Activated B cell treated with CpG ODN at 0.5 μM for 24 hours (primary cell): ENCODE measurements at places on chromosomes 16 and 17.

- no peak for DNase-seq
Measured at GRCh38 chr17:64057701-64058263, 37.3 kb upstream of the ICAM2 start.

DNA sequence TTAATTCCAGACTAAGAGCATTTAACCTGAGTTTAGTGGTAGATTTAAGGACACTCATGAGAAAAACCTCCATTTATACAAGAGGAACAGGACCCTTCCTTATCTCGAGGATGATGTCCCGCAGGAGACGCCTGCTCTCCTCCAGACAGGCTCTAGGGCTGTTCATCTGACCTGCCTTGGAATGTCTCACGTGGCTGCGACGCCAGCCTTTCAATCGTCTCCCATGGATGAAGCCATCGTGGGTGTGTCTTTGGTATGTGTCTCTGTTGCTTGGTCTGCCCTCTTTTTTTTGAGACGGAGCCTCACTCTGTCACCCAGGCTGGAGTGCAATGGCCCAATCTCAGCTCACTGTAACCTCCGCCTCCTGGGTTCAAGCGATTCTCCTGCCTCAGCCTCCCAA lies 16.5 kb downstream of the CHMP6 start:
- no peak for DNase-seq

DNA sequence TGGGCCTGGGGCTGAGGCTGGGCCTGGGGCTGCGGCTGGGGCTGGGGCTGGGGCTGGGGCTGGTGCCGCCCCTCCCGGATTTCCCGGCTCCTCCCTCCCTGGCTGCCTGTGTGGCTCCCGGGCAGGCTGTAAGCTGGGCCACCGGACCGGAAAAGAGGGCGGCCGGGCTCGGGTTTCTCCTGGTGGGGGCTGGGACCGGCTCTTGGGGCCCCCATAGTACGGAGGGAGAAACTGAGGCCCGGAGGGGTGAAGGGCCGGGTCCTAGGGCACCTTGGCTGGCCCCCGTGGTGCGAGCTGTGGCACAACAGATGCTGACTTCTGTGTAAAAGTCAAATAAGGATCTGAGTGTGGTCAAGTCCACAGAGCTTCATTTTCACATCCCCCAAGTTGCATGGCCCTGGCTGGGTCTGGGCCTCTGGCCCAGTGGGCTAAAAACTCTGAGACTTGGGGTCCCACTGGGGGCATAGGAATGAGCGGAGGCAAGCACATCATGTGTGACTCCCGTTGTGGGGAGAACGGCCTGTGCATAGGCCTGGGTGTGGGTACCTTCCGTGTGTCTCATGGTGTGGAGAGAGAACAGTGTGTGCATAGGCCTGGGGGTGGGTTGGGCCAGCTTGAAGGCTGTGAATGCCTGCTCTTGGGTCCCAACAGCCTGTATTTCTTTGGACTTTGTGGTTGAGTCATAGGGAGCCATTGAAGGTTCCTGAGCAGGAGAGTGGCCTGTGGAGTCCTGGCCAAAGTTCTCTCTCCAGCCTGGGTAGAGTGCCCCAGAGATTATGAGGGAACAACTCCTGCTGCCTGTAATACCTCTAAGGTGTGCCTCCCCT lies 123.9 kb upstream of the CIBAR2 start:
- no peak for DNase-seq

DNA sequence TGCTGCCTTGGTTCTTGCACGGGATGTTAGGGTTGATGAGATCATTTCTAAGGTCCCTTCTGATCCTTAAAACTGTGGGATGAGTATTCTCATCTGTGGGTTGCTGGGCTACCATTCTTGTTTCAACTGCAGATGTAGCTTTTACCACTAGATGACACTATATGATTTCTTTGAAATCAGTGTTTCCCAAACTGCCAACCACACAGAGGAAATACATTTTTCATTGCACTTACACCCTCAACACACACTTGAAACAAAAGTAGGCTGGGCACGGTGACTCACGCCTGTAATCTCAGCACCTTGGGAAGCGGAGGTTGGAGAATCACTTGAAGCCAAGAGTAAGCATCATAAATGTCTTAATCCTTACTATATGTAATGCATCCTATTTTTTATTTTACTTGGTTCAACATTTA lies 15.3 kb downstream of the LCMT1 start:
- no peak for DNase-seq

DNA sequence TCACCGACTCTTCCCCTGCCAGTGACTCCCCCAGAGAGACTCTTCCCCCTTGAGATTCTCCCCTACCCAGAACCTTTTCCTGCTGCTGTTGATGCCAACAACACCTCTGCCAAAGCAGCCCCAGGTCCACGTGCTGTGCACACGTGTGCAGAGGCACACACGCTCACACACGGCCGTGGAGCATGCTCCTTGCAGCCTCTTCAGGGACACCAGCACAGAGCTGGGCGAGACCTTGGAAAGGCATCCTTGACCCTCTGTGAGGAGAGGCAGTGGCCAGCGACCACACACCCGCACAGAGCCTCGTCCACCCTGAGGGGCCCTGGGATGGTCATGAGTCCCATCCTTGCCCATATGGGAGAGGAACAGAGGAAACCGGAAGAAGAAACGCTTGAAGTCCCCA lies 181.9 kb downstream of the RBFOX3 start:
- no peak for DNase-seq

- no peak for DNase-seq
Measured at GRCh38 chr16:11219178-11219577, 36.8 kb downstream of the SOCS1 start.

GRCh38 chr16:84993926-84994325 lies 17.4 kb downstream of the ZDHHC7 start:
- no peak for DNase-seq

- no peak for DNase-seq
Measured at GRCh38 chr17:39114723-39115122, 36.7 kb downstream of the PLXDC1 start.

- DNase-seq, result no peak
Measured at GRCh38 chr16:16143038-16143763, 80.1 kb downstream of the ABCC6 start.

DNA sequence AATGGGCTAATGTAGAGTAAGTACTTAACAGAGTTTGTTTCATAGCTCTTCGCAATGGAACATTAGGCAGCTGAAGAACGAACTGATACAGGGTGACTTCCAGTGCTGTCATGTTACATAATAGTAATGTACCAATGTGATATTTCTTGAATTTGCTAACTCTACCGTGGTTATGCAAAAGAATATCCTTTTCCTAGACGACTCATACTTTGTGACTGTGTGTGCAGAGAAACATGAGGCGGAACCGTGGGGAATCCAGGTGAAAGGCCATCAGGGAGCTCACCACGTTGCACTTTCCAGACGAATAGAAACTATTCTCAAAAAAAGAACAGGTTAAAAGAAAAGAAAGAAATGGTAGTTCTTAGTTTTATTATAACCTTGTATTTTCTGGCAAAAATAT lies 13.2 kb downstream of the NOB1 start:
- DNase-seq, result no peak

DNA sequence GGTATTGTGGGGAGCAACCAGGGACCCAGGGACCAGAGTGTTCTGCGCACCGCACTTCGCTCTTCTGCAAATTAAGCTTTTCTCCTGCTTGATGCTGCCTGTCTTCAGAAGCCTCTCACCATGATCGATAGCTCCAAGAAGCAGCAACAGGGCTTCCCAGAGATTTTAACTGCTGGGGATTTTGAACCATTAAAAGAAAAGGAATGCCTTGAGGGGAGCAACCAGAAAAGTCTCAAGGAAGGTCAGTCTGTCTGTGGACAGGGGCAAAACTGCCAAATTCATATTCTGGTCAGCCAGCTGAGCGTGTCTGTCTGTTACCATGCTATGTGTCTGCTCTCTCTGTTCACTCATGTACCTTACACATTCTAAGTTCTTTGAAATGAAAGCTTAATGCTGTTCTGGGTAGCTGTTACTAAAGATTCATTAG lies 115.7 kb downstream of the MRTFB start:
- DNase-seq, result no peak

GRCh38 chr17:57954397-57955182 lies 622 bp downstream of the CUEDC1 start:
- peak; percentile 24 for DNase-seq

DNA sequence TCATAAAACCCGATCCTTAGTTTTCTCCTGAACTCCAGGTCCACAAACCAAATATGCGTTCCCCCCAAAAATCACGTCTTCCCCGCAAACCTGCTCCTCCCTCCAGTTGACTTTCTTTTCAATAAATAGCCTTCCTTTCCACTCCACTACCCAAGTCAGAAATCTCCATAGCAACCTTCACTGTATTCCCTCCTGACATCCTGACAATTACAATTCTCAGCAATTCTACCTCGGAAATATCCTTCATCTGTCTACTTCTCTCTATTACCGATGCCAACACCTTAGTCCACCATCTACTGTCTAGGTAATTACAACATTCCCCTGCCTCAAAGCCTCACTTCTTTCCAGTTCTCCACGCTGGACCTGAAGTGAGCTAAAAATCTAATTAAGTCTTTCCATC lies 50.7 kb downstream of the SMURF2 start:
- no peak for DNase-seq

DNA sequence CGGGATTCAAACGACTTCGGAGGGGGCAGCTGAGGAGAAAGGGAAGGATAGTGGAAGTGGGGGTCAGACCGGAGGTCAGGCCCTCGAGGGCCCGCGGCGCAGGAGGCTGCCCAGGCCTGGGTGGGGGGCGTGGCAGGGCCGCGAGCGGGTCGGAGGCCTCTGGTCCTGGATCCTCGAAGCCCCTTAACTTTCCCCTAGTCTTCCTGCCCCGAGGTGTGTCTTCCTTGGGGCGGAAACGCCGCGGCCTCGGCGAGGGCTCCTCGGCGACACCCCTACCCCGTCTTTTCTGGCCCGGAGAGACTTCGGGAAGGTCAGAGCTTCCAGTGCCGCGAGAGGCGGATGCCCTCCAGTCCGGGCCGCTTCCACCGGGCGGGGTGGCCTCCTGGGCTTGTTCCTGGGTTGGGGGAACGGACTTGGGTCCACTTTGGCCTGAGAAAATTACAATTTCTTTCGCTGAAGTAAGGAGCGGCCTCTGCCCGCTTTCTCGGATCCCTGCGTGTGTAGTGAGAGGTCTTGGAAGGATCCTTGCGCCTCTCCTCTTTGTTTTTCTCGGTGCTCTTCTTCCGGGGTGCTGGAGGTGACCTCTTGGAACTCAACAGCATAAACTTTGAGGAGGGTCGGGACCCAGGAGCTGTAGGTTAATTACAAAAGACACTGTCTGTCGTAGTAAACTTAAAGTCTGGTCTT lies 491 bp downstream of the IST1 start:
- DNase-seq, result no peak

DNA sequence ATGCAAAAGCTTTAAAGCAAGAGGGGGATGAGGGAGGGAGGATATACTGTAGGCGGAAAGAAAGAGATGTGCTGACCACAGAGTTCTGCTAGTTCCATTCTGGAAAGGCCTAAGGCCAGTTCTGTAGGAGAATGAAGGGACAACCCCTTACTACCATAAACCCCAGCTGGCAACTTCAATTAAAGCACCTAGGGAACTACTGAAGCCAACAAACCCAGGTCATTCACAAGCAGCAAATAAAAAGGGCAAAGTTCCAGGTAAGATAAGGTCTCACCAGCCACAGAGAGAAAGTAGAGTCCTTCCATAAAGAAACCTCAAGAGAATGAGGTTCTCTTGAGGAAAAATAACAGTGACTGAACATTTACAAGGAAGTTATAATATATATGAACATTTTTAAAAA lies 12.8 kb downstream of the TERF2 start:
- DNase-seq, result no peak

DNA sequence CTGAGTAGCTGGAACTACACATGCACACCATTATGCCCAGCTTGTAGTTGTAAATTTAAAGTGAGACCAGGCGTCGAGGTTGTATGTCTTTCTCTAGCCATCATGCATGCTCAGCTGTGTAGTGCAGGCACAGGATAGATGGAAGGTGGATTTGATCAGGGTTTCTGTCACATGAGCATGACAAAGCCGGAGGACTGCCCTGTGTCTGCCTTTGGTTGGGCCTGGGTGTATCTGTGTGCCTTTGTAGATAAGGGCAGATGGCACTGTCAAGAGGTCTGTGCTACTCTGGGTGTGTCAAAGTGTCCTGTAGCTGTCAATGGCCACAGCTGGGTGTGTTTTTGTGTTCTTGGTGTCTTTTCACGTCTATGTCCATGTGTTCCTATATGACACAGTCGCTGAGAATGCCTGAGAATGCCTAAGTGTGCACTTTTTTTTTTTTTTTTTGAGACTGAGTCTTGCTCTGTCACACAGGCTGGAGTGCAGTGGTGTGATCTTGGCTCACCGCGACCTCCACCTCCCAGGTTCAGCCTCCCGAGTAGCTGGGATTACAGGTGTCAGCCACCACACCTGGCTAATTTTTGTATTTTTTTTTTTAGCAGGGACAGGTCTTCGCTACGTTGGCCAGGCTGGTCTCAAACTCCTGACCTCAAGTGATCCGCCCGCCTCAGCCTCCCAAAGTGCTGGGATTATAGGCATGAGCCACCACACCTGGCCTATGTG lies 4.1 kb upstream of the NAGS start:
- no peak for DNase-seq

DNA sequence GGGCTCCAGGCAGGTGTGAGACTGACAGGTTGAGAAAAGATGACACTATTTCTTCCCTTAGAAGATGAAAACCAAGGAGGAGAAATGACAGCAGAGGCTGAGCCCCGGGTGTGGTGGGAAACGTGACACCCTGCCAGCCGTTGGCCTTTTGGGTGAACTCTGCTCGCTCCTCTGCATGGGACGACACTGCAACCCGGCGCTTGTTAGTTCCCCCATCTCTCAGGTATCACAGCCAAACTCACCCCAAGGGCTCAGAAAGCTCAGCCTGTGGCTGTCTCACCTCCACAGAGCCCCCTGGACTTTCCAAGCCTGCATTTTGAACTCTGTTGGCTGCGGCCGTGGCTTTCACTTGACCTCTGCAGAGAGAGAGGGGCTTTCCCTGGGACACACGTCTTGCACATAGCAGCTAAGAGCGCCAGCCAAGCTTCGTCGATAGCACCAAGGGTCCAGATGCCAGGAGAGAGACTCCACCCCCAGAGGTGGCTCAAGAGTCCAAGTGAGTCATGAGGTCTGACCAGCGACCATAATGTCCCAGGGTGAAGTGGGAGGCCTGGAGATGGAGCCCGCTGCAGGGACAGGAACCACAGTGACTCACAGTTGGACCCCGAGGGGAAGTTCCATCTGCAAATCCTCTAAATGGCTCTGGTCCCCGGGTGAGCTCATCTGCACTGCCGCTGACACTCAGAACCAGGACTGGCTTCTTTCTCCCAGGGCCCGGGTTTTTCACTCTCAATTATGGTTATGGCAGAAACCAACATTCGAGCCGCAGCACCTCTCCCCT lies 301.9 kb downstream of the SOX9 start:
- DNase-seq, result peak; percentile 27
